ENCODE measurements at places on chromosomes 13 and 19. TPM values are rescaled to one million over a fixed set of nuclear protein-coding genes. Genes with fewer than 3 reads are reported as not detected.

The ZNF441 gene
- 16.3 TPM for total RNA-seq

The DCLK1 gene
- 12.2 TPM for total RNA-seq

The CLIP3 gene
- total RNA-seq: 15.2 TPM

The FCGBP gene
- 26.3 TPM for total RNA-seq

All from renal cortical epithelial cell (primary cell).